ENCODE measurements at places on chromosomes 5 and 9. TPM values are rescaled to one million over a fixed set of nuclear protein-coding genes. Genes with fewer than 3 reads are reported as not detected.

DNA sequence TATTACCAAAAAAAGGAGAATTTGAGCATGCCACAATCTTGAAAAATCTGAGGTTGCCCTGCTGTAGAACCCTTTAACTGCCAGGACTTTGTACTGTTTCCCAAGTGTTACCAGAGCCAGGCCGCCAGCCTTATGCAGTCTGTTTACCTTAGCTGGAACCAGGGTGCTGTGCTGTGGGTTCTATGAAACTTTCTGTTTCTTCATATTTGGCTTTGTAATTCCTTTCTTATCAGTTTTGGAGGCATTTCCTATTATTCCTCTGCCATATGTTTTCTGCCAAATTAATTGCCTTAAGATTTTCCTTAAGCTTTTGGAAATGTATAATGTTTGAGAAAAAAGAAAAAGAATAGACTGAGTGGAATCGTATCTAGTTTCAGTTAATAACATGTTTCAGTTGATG, 2.1 kb downstream of the S1PR3 start:
- no peak overlapping the region for H3K27ac ChIP-seq
- peaks cover 6% of the 10 kb centered on the region for H3K4me1 ChIP-seq
- H3K27me3 ChIP-seq = peaks cover 42% of the 10 kb centered on the region
- H3K36me3 ChIP-seq = no peaks in the 10 kb centered on the region

GRCh38 chr9:100372648-100373047, 19.9 kb upstream of the TEX10 start:
- no peak overlapping the region for H3K27ac ChIP-seq
- no peaks in the 10 kb centered on the region for H3K27me3 ChIP-seq
- H3K36me3 ChIP-seq = peaks cover 16% of the 10 kb centered on the region
- peaks cover 2% of the 10 kb centered on the region for H3K4me1 ChIP-seq
- no peak overlapping the region for H3K4me3 ChIP-seq

OR4F3 gene
- total RNA-seq = not detected

SLC25A2 gene
- total RNA-seq = 1.1 TPM

DNA sequence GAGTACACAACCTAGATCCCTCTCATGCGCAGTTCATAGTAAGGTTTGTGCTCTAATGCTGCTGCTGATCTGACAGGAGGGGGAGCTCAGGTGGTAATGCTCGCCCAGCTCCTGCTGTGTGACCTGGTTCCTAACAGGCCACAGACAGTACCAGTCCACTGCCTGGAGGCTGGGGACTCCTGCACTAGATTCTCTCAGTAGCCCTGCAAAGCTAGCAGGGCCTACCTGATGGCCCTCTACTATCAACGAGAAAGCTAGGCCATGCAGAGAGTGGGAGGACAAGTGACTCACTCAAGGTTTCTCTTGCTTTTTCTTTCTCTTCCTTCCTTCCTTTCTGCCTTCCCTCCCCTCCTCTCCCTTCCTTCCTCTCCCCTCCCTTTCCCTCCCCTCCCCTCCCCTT, 55.1 kb upstream of the TEX48 start:
- no peaks in the 10 kb centered on the region for H3K4me1 ChIP-seq
- no peak for DNase-seq
- H3K4me3 ChIP-seq = no peak overlapping the region
- H3K27me3 ChIP-seq = peaks cover 13% of the 10 kb centered on the region
- no peak overlapping the region for H3K27ac ChIP-seq

ELAVL2 gene
- total RNA-seq = 1.7 TPM

SLC34A3 gene
- 0.27 TPM for total RNA-seq

Data from progenitor cell of endocrine pancreas (in vitro differentiated cells).